ENCODE measurements at places on chromosomes 5 and 9.

GRCh38 chr5:162497455-162497854, 429.9 kb downstream of the GABRG2 start:
- DNase-seq: no peak

DNA sequence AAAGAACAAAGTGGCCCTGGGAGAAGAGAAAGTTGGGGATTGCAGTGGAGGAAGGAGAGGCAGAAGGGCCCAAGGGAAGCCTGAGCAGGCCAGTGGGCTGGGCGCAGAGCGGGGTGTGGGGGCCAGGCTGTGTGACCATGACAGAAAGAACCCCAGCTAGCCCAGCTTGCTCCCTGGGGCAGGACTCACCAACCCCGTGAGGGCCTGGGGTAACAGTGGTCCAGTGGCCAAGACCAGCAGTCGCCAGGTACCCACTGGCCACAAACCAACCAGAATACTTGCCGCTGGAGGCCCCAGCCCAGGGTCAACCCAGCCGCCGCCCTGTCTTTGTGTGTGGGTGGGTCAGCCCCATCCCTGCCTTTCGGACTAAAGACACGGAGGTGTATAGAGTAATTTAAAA, 146.5 kb downstream of the CACNA1B start:
- DNase-seq: no peak

GRCh38 chr5:168898247-168898911, 319.2 kb upstream of the PANK3 start:
- no peak for DNase-seq

- peak; percentile 66 for DNase-seq
These were observed 21.1 kb upstream of the CDC42SE2 start for GRCh38 chr5:131242728-131243255.

GRCh38 chr5:156479849-156480248, 152.9 kb downstream of the SGCD start:
- DNase-seq: peak; percentile 64

DNA sequence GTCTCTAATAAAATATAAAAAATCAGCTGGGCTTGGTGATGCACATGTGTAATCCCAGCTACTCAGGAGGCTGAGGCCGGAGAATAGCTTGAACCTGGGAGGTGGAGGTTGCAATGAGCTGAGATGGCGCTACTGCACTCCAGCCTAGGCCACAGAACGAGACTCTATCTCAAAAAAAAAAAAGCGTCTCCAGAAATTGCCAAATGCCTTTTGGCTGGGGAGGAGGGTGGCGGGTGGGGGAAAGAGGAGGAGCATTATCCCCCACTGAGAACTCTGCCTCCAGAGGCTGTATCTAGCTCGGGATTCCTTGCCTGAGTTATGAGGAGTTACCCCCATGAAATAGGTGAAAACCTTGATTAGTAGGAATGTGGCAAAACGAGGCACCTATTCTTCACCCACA, 4.8 kb downstream of the ROPN1L start:
- DNase-seq: no peak

- no peak for DNase-seq
These were observed 78.0 kb upstream of the FCN1 start for GRCh38 chr9:134995792-134996120.

- DNase-seq: no peak
These were observed 588 bp upstream of the ZBED3 start for GRCh38 chr5:77087484-77088261.

DNA sequence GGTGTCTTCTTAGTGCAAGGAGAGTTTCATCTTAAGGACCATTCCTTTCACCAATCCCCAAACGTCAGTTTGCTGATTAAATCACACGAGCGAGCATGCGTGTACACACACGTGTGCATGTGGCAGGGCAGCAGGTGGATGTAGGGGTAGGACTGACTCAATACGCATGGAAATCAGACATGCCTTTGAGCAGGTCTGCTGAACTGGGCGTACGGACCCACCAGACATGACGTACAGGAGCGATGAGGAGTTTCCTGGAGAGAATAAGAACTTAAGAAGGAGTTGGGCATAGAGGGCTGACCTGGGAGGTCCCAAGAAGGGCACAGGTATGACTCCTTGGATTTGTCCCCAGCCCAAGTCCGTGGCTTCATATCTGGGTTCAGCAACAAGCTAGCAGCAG, 170.0 kb downstream of the FGF18 start:
- DNase-seq: no peak

DNA sequence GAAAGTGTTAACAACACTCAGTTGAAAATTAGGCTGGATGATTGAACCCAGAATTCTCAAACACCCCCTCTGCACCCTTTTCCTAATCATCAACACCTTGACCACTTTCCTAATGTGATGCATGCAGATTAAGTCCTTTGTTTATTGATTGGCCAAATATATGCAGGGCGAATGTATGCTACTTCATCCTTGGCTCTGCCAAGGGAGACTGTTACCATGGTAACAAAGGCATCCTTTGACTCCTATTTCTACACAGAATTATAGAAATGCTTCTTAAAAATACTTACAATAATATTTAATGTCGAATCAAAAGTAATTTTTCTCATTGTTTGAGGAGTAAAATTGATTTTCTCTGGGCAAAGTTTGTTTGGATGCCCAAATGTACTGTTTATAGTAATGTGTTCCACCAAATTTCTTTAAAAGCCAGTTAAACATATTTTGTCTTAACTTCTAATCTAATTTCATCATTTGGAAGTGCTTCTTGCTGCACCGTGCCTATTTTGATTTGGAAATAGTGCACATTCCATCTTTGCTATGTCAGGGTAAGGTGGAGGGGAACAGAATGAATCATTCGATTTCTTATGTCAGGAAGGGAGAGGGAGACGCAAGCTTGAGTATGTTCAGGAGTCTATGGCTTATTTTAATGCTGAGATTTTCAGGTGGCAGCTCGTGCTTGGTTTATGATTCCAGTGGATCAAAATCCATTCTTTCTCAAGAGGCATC, 1384.3 kb upstream of the WWC1 start:
- DNase-seq: no peak

DNA sequence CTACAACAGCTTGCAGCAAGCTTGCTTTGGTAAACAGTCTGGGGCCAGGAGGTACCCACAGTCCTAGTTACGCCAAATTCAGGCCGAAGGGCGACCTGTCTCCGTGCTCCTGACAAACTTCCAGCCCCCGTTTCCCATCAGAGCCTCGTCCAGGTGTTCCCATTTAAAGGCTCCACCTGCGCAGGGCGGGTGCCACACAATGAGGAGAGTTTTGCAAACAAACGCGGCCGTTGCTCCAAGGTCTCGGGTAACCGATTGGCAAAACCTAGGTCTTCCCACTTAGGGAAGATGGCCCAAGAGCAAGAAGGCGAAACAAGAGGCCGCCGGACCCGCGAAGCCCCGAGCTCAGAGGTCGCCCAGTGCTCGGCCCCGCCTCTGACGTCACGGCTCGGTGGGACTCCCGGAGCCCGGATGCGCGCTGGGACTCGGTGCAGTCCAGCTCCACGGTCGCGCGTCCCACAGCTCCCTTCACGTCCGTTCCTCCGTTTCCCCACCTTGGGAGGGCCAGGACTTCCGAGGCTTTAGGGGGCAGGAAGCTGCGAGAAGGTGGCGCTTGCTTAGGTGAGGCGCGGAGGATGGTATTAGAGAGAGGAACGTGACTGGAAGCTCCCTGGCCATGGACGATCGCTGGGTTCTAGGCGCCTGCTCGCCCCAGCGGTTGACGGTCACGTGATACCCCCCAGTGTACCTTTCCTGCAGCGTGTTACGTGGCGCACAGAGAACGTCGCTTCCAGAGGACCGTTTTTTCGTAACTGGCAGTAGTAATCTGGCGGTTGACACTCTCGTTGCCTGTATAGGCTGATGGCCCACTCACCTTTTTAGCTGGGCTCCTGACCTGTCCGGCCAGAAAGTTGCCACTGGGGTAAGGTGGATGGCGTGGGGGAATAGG, 41.8 kb upstream of the KDM4C start:
- DNase-seq: no peak

DNA sequence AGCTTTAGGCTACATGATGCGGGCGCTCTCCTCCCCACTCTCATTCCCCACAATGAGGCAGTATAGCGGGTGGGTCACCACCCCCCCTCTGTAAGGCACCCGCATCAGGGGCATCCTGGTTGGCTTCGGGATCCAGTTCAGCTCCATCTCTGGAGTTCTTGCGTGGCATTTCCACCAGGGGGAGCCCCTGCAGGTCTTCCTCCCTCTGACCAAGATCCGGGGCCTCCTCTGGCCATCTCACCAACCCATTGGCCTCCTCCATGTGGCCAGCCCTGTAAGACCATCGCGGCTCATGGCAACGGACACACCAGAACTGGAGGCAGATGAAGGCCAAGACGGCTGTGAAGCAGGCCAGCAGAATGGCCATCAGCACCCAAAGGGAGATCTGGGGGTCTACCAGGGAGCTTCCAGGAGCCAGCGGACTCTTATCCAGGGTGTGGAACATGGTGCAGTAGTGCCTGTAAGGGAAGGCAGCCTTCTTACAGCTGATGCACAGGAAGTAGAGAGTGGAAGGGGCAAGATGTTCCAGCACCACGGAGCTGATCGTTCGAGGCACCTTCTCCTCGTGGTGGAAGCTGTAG, 77.0 kb downstream of the CYFIP2 start:
- DNase-seq: no peak

DNA sequence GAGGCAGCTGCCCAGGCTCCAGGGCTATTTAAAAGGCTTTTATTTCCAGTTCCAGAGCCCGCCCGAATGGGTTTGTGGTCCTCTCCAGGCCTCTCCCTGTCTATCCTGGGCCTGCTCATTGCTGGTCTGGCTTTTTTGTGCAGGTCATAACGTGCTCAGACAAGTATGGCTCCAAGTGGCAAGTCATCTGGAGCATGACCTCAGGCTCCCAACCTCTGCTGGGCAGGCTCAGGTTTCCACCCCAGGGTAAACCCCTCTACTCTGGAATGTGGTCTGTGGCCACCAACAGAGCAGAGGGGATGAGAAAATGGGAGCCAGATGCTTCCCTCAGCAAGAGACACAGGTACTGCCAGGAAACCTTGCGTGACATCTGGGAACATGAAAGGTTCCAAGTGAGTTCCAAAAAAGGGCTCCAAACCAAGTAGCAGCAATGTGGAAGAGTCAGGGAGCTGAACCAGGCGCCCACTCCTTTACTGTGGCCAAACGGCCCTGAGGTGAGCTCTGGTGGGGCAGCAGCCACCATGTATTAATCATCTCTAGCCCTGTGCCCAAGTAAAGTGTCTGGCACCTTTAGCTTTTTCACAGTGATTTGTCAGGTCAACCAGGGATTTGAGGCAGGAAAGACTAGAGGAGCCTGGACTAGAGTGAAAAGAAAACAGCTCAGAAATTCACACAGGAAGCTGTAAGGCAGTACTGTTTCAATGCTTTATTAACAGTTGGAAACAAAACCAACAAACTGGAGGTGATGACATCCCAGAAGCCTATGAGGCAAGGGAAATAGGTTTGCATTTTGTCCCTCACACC, 25.7 kb downstream of the PCDHGC5 start:
- no peak for DNase-seq

DNA sequence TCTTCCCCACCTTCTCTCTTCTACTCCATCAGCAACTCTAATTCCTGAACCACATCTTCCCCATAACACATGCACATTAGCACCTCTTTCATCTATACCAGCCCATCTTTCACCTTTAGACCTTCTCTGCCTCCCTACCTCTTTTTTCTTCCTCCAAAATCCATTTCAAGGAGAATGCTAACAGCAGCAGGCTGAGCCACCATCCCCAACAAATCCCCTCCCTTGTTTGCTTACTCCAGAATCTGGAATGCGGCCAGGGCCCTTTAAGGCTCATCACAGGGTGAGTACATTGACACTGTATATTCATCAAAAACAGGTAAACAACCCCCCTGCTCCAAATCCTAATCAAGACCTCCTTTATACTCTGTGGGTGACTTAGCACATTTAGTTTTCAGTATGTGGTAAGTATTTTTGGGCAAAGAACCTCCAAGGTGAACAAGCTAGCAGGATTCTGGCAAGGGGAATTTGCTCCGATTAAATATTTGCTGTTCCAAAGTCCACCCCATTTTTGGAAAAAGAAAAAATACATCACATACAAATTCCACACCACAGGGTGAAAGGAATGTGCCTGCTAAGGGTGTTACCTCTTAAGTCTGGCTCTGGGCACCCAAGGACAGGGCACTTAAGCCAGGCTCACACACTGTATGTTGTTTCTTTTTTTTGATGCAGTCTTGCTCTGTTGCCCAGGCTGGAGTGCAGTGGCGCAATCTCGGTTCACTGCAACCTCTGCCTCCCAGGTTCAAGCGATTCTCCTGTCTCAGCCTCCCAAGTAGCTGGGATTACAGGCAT, 71.4 kb downstream of the SERINC5 start:
- DNase-seq: no peak

GRCh38 chr9:130471411-130472183, 26.8 kb downstream of the ASS1 start:
- DNase-seq: no peak

GRCh38 chr9:27485158-27485557, 38.9 kb upstream of the IFNK start:
- no peak for DNase-seq

GRCh38 chr5:137466889-137467288, 32.2 kb downstream of the SPOCK1 start:
- DNase-seq: no peak
